Mesothelial cell of epicardium (in vitro differentiated cells): ENCODE measurements at places on chromosomes 2 and 18. TPM values are rescaled to one million over a fixed set of nuclear protein-coding genes. Genes with fewer than 3 reads are reported as not detected.
A peak's percentile ranks its signal among the peaks of the same experiment; 100 is the strongest.

DNA sequence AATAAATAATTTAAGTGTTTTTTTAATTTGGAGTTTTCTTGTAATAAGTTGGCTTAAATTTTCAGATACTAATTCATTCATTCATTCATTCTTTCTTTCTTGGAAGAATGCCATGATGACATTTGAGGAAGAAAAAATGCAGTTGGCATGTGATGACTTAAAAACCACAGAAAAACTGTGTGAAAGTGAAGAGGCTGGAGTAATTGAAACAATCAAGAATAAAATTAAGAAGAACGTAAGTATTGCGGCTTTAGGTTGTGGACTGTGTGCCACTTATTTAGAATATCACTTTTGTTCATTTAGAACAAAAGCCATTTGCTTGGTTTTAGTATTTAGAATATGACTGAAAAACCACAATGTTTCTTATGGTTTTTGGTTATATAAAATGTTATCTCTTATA lies 51.4 kb downstream of the TTC39C start:
- H3K4me1 ChIP-seq = peaks cover 4% of the 10 kb centered on the region
- H3K4me3 ChIP-seq = no peak overlapping the region
- H3K36me3 ChIP-seq = peaks cover 10% of the 10 kb centered on the region
- no peak overlapping the region for H3K27ac ChIP-seq
- H3K27me3 ChIP-seq = no peaks in the 10 kb centered on the region

DNA sequence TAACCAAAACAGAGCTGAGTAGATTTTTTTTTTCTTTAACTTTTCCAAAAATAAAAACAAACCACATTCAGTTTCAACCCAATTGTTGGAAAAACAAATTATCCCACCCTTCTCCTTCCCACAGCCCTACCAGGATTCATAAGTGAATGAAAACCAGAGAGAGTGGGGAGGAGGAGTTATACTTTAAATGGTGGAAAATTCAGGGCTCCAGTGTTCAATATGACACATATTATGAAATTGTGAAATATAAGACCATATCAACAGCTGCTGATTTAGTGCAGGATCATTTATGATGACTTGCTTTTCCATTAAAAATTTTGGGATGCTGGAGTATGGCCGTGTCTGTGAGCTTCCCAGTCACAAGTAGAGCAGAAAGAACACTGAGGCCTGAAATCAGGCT lies 26.7 kb downstream of the COLEC12 start:
- H3K27ac ChIP-seq = peak overlapping the region; percentile 61
- no peak for DNase-seq
- H3K4me3 ChIP-seq = no peak overlapping the region
- H3K4me1 ChIP-seq = peaks cover 27% of the 10 kb centered on the region
- H3K27me3 ChIP-seq = no peaks in the 10 kb centered on the region
- H3K36me3 ChIP-seq = peaks cover 3% of the 10 kb centered on the region

GRCh38 chr2:73972846-73973245 lies 11.9 kb upstream of the TET3 start:
- no peak overlapping the region for H3K4me3 ChIP-seq
- H3K4me1 ChIP-seq = peaks cover 3% of the 10 kb centered on the region
- H3K27me3 ChIP-seq = peaks cover 6% of the 10 kb centered on the region

DNA sequence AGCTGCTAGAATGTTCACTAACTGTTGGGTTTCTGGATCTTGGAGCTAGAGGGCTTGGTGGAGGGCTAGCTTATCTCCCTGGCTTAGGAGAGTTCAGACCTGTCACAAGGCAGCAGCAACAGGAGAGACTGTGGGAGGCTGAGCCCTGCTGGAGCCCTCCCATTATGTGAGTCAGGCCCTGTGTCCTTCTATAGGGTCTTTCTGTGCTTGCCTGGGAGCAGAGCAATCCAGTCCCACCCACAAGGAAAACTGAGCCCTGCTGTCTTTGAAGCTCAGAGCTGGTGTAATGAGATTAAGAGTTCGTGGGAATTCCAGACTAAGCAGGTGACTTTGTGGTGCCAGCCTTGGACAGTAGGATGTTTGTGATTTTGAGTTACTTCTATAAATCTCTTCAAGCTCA lies 249.0 kb downstream of the TTC32 start:
- H3K27ac ChIP-seq = no peak overlapping the region
- H3K4me1 ChIP-seq = no peaks in the 10 kb centered on the region
- H3K4me3 ChIP-seq = no peak overlapping the region
- peaks cover 5% of the 10 kb centered on the region for H3K27me3 ChIP-seq
- no peak for DNase-seq

DNA sequence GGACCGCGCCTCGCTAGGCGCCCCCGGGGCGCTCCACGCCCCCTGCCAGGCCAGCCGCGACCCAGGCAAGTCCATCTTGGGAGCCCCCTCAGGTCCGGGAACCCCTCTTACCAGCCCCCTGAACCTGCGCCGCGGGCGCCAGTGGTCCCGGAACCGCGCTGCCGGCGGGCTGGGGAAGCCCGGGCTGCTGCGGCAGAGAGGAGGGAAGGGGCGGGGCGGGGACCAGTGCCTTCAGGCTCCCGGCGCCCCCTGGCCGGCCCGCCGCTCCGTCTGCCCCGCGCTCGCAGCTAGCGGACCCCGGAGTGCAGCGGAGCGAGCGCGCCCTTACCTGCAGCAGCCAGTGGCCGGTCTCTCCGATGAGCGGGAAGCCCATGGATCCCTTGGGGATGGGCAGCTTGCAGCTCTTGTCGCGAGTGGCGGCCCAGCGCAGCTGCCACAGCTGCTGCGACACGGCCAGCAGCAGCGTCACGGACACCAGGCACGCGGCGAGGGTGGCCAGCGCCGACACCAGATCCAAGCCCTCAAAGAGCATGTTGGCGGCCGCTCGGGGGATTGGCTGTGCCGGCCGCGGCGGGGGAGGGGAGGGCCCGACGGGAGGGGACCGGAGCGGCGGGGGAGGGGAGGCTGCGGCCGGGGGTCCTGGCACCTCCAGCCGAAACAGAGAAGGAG lies at the start of gene CYP26B1:
Gene CYP26B1 (minus strand): TSS at position 560 of the 669 bp plus-strand sequence. CDS start 28 bp downstream, at position 532.
- H3K36me3 ChIP-seq = peaks cover 36% of the 10 kb centered on the region
- H3K4me3 ChIP-seq = peak within 1 kb of the TSS; percentile 95
- H3K27ac ChIP-seq = peak within 1 kb of the TSS; percentile 99
- DNase-seq = peak; percentile 45
- H3K27me3 ChIP-seq = peaks cover 1% of the 10 kb centered on the region

- H3K27ac ChIP-seq = no peak overlapping the region
- peaks cover 17% of the 10 kb centered on the region for H3K27me3 ChIP-seq
- H3K4me1 ChIP-seq = no peaks in the 10 kb centered on the region
- H3K36me3 ChIP-seq = no peaks in the 10 kb centered on the region
Observed at GRCh38 chr2:2101924-2102323, 229.2 kb downstream of the MYT1L start.

DNA sequence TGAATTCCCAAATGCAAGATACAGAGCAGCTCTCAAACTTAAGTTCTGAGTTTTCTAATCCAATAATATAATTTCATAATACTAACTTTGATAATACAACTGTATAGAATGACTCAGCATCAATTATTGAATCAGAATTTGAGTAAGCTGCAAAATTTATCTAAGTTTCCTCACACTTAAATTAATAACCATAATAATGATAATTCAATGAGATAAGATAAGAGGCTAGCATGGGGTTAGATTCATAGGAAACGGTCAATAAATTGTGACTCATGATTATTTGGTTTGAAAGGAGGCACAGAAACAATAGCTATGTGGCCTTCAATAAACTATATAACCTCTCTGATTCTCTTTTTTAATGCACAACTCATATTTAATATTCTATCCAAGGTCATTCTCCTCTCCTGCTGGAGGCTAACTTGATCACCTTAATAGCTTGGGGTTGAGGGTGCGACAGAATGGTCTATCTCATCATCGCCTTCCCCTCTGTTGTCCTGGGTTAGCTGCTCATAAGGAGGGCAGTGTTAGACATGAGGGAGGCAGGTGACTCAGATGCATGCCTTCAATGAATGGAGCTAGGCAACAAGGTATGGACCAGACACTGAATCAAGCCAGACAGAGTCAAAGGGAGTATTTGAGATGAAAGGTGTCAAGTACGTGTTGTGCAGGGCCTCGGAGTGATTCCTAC lies 36.2 kb upstream of the BMP10 start:
- H3K4me3 ChIP-seq = no peak overlapping the region
- no peak overlapping the region for H3K27ac ChIP-seq
- H3K27me3 ChIP-seq = peaks cover 6% of the 10 kb centered on the region
- no peaks in the 10 kb centered on the region for H3K36me3 ChIP-seq
- no peaks in the 10 kb centered on the region for H3K4me1 ChIP-seq
- DNase-seq = no peak

GRCh38 chr2:96225016-96225533 lies 16.4 kb upstream of the STARD7 start:
- no peaks in the 10 kb centered on the region for H3K4me1 ChIP-seq
- H3K27ac ChIP-seq = no peak overlapping the region
- no peak for DNase-seq
- no peak overlapping the region for H3K4me3 ChIP-seq
- H3K36me3 ChIP-seq = no peaks in the 10 kb centered on the region
- no peaks in the 10 kb centered on the region for H3K27me3 ChIP-seq

DNA sequence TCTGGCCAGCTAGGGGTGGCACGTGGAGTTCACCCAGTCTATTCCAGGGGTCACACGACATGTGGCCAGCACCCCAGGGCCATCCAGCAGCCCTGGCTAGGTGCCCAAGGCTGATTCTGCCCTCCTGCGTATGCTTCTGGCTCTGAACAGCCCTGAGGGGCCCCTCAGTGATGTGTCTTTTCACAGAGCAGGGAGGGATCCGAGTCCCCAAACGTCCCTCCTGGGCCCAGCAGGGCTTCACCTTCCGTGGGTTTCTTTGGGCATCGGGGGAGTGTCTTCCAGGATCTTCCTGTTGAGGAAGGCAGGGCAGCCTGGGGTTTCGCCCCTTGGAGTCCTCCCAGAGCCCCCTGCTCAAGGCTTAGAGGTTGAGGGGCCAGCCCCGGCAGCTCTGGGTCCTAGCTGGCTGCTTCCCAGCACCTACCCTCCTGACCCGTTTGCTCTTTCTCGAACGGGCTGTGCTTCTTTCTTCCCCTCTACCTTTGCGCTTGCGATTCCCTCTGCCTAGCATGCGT lies 165.9 kb downstream of the DYSF start:
- H3K36me3 ChIP-seq = no peaks in the 10 kb centered on the region
- peaks cover 12% of the 10 kb centered on the region for H3K4me1 ChIP-seq
- DNase-seq = peak; percentile 38
- H3K27me3 ChIP-seq = no peaks in the 10 kb centered on the region
- no peak overlapping the region for H3K4me3 ChIP-seq
- H3K27ac ChIP-seq = no peak overlapping the region

- H3K4me1 ChIP-seq = peaks cover 14% of the 10 kb centered on the region
- H3K27ac ChIP-seq = no peak overlapping the region
- H3K27me3 ChIP-seq = peaks cover 3% of the 10 kb centered on the region
- H3K4me3 ChIP-seq = no peak overlapping the region
- peaks cover 12% of the 10 kb centered on the region for H3K36me3 ChIP-seq
Observed at GRCh38 chr2:11862049-11862448, 115.6 kb downstream of the LPIN1 start.

DNA sequence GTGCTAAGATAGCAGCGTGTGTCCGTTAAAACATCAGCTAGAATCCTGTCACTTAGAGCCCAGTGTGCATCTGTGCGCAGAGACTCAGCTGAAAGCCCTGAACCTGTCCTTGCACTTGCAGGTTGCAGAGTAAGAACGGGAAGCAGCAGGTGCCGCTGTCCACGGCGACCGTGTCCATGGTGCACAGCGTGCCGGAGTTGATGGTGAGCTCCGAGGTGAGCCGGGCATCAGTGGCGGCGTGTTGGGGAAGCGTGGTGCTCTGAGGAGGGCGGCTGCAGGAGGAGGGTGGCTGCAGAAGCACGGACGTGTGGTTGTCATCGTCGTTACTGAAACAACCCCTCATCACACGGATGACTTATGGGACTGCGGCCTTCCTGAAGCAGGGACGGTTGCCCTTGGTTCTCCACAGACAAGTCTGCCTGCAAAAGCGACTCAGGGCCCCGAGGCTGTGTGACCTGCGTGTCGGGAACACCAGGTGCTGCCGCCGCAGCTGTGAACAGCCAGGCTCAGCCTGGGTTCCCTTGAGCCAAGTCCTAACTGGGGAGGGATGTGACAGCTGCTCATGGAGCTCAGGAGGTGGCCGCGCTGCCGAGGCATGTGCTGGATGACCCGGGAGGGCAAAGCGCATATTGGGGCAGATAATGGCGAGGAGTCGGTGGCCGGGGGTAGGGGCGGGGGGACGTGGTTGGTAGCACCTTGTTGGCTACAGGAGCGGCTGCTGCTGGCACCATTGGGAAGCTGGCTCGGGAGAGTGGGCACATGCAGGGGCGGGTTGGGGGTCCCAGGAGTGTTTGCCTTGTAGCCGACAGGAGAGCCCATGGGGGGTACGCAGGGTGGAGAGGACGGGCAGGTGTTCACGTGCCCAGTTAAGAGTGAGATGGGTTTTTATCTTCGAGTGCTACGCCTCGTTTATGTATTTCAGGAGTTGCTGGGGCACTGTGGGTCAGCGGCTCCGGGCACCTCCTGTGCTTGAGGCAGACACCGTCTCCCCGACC lies 16.6 kb downstream of the CTDP1 start:
- no peaks in the 10 kb centered on the region for H3K4me1 ChIP-seq
- DNase-seq = no peak

- DNase-seq = no peak
- no peak overlapping the region for H3K4me3 ChIP-seq
- H3K27me3 ChIP-seq = no peaks in the 10 kb centered on the region
- peaks cover 52% of the 10 kb centered on the region for H3K4me1 ChIP-seq
Observed at GRCh38 chr2:47086571-47086970, 68.5 kb downstream of the STPG4 start.

GRCh38 chr2:224957540-224958461 lies 84.5 kb downstream of the DOCK10 start:
- H3K4me1 ChIP-seq = peaks cover 5% of the 10 kb centered on the region
- no peaks in the 10 kb centered on the region for H3K36me3 ChIP-seq
- H3K4me3 ChIP-seq = no peak overlapping the region

GRCh38 chr2:42890791-42891355 lies 98.5 kb upstream of the HAAO start:
- H3K4me3 ChIP-seq = no peak overlapping the region
- peaks cover 2% of the 10 kb centered on the region for H3K4me1 ChIP-seq
- H3K27me3 ChIP-seq = no peaks in the 10 kb centered on the region
- peaks cover 10% of the 10 kb centered on the region for H3K36me3 ChIP-seq
- H3K27ac ChIP-seq = no peak overlapping the region
- peak; percentile 2 for DNase-seq

DNA sequence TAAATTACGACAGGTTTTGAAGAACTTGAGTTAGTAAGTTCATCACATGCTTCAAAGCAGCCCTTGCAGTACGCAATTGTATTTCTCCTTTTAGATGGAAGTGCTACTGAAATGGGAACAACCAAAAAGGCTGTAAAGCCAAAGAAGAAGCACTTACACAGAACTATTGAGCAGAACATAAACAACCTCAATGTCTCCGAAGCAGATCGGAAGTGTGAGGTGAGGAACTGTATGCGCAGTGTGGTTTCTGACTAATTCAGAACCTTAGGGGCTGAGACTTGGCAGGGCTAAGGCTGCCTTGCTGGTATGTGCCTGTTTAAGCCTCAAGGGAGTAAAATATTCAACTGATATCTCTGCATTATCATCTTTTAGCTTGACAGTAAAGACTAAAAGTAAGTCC lies 8.4 kb downstream of the NCAPH start:
- H3K4me3 ChIP-seq = no peak overlapping the region
- no peak for DNase-seq
- H3K36me3 ChIP-seq = peaks cover 7% of the 10 kb centered on the region
- no peaks in the 10 kb centered on the region for H3K27me3 ChIP-seq
- H3K4me1 ChIP-seq = no peaks in the 10 kb centered on the region

MARS2 gene
- 4.6 to 5.1 TPM (median 4.9 TPM) in 3 replicates for total RNA-seq

DLX1 gene
- 5.1 to 5.9 TPM (median 5.1 TPM) in 3 replicates for total RNA-seq

TRIM54 gene
- 0.18 to 0.47 TPM (median 0.18 TPM) in 3 replicates for total RNA-seq

PDE1A gene
- 1.2 to 1.9 TPM (median 1.6 TPM) in 3 replicates for total RNA-seq

PTGR3 gene
- total RNA-seq = 47.0 to 52.6 TPM (median 52.1 TPM) in 3 replicates

RAD51AP2 gene
- 0.13 to 0.18 TPM (median 0.16 TPM) in 3 replicates for total RNA-seq

CHST10 gene
- 25.1 to 27.8 TPM (median 25.8 TPM) in 3 replicates for total RNA-seq

RASGRP3 gene
- total RNA-seq = 0.58 to 0.75 TPM (median 0.66 TPM) in 3 replicates
